ENCODE measurements at places on chromosomes 7 and 10.

- DNase-seq: no peak
These were observed 71.2 kb downstream of the C10orf105 start for GRCh38 chr10:71648254-71648932.

GRCh38 chr7:73596191-73597065 is 18.0 kb upstream of the TBL2 start:
- no peak for DNase-seq

DNA sequence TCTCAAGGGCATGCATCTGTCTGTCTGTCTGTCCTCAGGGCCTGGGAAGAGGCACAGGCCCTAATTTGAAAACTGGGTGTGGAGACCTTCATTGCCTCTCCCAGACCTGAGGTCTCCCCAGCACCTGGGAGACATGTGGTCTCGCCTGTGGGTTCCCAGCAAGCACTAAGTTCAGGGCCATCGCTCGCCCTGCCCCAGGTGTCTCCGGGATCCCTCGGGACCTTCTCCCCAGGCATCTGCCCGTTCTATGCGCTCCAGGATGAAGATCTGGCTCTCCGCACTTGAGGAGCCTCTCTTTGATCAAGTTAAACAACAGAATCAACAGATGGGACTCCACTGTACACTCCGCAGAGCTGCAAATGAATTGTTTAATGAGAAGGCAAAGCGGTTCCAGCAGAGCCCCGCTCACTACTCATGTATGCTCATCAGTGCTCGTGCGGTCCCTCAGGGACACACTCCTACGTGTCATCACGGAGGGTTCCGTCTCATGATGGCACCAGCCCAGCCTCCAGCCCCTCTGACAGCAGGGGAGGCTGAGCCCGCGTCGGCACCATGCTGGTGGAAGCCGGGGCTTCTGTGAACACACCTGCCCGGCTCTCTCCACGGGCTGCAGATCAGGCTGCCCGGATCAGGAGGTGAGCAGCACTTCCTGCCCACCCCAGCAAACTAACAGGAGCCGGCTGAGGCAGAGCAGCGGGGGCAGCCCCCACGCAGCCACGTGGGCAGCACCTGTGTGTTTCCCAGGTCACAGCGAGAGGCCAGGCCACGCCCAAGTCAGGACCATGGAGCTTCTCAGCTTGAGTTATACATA is 132.8 kb downstream of the TCERG1L start:
- DNase-seq: no peak

- DNase-seq: no peak
These were observed 51.9 kb downstream of the OAT start for GRCh38 chr10:124366825-124367224.

- no peak for DNase-seq
These were observed 134.3 kb upstream of the PDE1C start for GRCh38 chr7:32204361-32205018.

- no peak for DNase-seq
These were observed 24.6 kb upstream of the HUS1 start for GRCh38 chr7:48004032-48004431.

GRCh38 chr7:73369009-73369408 is 41.0 kb downstream of the FKBP6 start:
- no peak for DNase-seq

DNA sequence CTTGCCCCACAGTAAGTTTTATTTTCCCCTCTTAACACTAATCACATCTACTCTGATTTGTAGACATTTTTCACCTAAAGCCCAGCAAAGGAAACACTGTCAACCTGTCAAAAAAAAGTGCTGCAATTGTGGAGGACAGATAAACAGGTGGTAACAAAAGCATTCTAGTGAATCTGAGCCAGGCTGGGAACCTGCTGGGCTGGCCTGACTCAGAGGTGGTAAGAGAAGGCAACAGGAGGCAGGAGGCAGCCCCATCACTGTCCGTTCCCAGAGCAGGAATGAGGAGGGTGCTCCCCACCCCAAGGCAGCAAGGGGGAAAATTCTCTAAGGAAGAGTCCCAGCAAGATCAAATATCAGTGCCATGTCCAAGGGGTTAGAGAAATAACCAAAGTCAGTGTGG is 19.5 kb upstream of the HERPUD2 start:
- no peak for DNase-seq

Data from AG09319 (cell line).